Natural killer cell (primary cell): ENCODE measurements at places on chromosomes 2 and 18.

DNA sequence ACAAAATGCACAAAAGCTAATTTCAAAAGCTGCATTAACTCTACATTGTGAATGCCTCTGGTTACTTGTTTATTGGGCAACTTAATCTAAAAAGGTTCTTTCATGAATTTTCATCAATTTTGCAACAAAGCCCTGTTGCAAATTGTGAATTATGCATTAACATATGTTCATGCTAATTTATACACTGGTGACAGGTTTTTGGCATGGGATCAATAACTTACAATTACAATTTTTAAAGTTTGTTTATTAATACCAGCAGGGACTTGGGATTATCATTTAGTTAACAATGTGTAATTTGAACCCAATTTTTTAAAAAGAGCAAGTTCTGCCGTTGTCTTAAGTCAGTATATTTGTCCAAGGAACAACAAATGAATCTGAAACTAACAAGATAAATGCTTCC is 183.6 kb downstream of the DCC start:
- no peak for DNase-seq

DNA sequence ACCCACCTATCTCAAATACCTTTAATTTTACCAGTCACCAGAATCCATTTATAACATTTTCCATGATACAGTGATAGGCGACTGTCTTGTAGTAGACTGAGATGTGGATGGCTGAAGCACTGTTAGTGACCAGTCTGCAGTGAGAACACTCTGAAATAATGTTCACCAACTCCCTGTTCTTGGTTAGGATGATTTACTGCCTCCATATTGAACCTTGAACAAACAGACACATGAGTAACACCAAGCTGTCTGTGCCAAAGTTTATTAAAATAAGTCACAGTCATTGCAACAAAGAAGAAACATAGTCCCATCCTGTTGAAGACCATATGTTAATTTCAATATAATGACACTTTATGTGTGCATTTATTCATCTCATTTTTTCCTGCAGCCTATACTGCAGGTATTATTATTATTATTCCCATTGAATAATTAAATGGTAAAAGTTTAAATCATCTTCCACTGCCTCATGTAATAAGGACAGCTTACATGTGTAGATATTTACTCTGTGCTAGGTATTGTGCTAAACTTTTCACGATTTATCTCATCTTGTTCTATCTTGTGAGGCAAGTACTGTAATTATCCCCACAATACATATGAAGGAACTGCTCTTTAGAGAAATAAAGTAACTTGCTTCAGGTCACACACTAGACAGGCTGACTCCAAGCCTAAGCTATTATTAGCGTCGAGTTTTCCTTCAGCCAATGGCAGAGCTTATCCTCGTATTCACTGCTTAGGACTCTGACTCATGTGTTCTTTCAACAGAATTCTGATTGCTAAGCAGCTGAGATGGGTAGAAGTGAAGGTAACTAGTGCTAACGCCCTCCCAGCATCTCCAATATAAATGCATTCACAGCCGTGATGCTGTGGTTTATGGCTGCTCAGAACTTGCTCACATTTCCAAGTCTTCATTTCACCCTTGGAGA is 62.5 kb downstream of the ONECUT2 start:
- DNase-seq: no peak

GRCh38 chr2:209238765-209239584 is 184.9 kb upstream of the MAP2 start:
- no peak for DNase-seq

- no peak for DNase-seq
Observed at GRCh38 chr18:52615321-52615720, 275.3 kb downstream of the DCC start.

GRCh38 chr2:161400076-161400475 is 16.0 kb upstream of the TBR1 start:
- no peak for DNase-seq

DNA sequence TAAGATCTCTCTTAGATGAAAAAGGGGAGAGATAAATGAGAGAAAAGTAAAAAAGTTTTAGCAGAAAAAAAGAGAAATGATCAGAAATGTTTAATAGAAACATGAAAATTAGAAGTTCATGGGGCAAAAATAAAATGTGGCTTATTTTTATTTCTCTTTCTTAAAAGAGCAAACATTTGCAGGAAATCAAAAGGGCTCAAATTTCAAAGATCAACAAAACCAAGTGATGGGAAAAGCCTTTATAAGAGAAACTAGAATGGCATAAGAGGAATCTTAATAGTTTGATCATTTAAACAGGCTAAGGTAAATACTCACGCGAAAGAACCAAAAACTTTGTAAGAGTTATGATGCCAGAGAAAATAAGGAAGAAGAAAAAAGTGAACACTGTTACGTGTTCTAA is 23.3 kb upstream of the DAW1 start:
- DNase-seq: no peak

DNA sequence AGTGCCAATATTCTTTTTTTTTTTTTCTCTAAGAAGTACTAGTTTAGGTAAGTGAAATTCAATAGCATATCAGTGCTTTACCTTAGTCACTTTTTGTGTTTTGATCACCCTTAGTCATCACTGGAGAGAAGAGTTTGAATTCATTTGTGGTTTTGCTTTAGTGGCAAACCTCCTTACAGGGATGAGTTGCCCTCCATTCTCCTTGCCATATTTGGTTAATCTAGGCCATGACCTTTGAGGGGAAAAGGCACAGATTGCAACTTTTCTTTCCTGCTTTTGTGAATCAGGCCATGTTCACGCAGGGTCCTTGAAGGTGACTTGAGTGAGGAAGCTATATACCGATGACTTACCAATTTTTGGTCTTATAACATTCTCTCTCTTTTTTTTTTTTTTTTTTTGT is 34.4 kb downstream of the PLEKHA3 start:
- DNase-seq: peak; percentile 37

DNA sequence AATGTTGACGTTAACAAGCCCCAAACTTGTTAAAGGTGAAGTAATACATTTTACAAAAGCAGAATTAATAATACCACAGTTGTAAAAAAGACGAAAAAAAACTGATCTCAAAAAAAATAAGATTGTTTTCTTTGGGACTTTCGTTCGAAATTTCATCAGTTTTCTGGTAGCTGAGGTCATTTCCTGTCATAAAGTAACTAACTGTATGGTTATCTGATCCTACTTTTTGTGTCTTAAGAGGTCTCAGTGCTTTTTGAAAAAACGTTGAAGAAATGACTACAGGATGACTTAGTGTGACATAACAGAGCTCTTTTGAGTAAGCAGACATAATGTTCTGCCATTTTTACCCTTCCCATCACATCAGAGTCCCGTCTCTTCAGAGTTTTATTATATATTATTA is 79.3 kb downstream of the BIRC6 start:
- no peak for DNase-seq

DNA sequence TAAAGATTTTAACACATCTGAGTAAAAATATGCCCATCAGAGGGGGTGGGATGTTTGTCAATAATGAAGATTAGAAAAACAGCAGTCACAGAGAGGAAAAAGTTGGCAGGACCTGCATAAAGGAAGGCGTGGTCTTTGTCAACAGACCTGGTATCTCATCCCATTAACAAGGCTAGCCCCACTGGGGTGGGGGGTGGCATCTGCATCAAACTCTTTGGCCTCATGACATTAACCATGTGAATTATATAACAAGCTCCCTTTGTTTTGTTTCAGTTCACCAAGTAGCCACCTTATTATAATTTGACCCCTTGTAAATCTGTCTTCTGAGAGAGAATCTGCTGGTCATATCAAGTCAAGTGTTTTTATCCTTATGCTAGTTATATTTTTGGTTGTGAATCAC is 28.8 kb downstream of the NEMP2 start:
- DNase-seq: no peak

GRCh38 chr2:98295275-98295674 is 51.0 kb upstream of the CNGA3 start:
- DNase-seq: no peak

DNA sequence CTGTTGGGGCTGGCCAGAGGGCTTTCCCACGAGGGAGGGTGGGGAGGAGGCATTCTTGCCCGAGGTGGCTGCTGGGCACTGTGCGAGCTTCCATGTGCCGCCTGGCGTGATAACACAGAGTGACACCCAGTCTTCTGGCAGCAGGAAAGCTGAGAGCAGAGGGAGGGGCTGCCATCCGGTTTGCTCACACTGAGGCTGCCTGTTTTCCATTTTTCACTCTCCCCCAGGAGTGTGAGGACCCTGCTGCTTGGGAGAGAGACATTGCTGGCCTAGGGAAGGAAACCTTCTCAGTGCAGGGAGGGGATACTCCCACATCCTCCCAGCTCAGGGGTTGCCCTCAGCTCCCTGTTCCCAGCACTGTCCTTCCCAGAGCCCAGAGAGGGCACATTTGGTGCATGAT is 73.1 kb downstream of the INHBB start:
- no peak for DNase-seq

GRCh38 chr2:46493241-46493970 is 14.0 kb downstream of the TMEM247 start:
- no peak for DNase-seq

GRCh38 chr2:222572751-222573174 is 83.1 kb downstream of the FARSB start:
- DNase-seq: no peak

- DNase-seq: no peak
Observed at GRCh38 chr2:26979741-26980140, 9.3 kb downstream of the MAPRE3 start.

DNA sequence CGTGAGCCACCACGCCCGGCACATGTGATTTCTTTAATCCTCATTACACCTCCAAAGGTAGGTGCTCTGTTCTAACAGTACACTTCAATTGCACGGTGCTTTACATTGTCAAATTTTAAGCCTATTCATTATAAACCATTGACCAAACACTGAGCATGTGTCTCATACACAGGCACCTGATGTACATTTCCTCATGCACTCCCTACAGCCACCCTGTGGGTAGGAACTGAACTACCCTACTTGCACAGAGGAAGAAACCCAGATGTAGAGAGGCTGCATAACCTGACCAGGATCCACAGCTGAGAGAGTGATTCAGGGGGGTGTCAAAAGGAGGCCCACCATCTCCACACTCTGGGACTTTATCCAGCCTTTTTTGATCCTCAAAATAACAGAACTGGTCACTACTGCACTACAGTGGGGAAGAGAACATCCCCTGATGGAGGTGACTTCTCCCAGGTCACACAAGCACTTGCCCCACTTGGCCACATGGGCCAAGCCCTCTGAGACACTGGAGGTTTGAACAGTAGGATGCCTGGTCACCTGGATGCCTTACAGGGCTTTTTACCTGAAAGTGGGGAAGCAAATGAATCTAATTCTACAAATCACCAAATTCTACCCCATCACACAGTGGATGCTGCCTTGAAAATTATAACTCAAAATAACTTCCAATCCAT is 6.9 kb upstream of the DPYSL5 start:
- no peak for DNase-seq

GRCh38 chr2:236078297-236079255 is 89.6 kb downstream of the GBX2 start:
- DNase-seq: no peak

DNA sequence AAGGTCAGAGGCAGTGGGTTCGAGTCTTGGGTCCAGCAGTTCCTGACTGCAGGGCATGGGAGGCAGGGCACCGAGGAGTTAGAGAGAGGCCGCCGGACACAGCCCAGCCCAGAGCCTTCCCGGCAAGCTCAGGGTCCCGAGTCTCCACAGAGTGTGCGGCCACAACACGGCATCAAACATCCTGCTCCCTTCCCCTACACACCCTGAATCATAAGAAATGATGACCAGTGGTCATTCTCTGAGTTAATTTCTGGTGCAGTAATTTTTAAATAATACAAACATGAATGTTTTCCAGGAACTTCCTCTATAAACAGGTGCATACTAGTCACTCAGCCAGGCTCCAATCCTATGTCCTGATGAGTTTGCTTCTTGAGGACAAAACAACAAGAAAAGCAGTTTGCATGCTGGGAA is 118.0 kb downstream of the PXDN start:
- DNase-seq: no peak

- DNase-seq: no peak
Observed at GRCh38 chr2:106306387-106306786, 112.3 kb upstream of the UXS1 start.

- DNase-seq: no peak
Observed at GRCh38 chr2:50118905-50119702, 912.8 kb downstream of the NRXN1 start.

- no peak for DNase-seq
Observed at GRCh38 chr2:232341061-232341738, 37.4 kb upstream of the ALPP start.

- DNase-seq: no peak
Observed at GRCh38 chr2:168913495-168913894, 12.4 kb downstream of the G6PC2 start.

DNA sequence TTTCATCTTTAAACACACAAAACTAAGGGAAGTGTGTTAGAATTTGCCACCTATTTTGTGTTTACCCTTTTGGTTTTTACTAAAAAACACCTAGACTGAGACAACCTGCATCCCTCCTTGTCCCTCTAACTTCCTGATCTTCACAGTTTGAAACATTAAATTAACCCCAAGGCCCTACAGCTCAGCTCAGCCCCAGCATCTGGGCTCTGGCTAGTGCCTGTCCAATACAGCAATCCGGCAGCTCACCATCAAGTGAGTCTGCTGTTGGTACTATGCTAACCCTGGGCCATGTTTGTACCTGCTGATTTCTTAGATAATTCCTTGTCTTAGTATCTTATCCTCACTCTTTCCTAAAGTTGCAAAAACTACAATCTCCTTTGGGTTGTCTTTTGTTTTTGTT is 162.4 kb downstream of the DSEL start:
- no peak for DNase-seq

DNA sequence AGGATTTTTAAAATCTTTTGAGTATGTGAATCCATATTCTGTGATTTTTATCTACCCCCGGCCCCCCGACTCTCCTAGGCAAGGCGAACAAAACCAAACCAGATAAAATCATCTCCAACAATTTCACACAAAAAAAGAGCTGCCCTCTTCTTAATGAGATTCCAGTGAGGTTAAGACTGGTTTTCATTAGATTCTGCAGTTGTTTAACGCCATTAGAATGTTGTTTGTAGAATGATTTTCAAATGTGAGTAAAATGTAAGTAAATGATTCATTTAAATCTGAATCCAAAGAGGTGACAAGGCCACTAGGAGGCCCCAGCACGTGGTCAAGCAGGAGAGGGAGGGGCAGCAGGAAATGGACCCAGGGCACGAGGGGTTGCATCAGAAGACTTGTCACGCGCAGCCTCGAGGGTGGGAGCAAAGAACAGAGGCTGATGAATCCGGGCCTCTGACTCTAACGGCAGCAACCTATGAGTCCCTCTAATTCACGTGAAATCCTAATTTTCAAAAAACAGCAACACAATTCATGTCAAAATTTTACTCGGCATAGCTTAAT is 24.3 kb upstream of the KLHL29 start:
- no peak for DNase-seq

GRCh38 chr2:152624805-152625204 is 92.5 kb downstream of the PRPF40A start:
- DNase-seq: no peak

DNA sequence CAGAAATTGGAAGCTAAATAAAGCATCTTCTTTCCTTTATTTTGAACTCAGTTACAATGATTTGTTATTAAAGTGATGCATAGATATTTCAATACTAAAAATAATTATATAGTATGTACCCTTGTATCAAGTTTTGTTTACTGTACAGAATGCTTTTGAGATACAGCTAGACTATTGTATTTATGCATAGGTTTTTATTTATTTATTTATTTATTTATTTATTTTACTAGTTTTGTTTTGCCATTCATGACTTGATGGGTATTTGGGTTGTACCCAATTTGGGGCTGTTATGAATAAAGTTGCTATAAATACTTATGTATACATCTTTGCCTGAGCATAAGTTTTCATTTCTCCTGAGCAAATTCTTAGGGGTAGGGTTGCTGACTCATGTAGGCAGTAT is 118.7 kb upstream of the NXPH2 start:
- DNase-seq: no peak

GRCh38 chr2:30276455-30276911 is 45.1 kb downstream of the LBH start:
- no peak for DNase-seq
